ENCODE measurements at places on chromosomes 7 and 10. TPM values are rescaled to one million over a fixed set of nuclear protein-coding genes. Genes with fewer than 3 reads are reported as not detected.
A peak's percentile ranks its signal among the peaks of the same experiment; 100 is the strongest.

- no peak for DNase-seq
Observed at GRCh38 chr7:145986248-145986874, 130.2 kb upstream of the CNTNAP2 start.

The ELN gene
- total RNA-seq, result 33.2 TPM

- DNase-seq, result no peak
Observed at GRCh38 chr10:65787571-65787970, 1138.3 kb upstream of the LRRTM3 start.

- DNase-seq, result no peak
Observed at GRCh38 chr10:19983880-19984565, 167.8 kb downstream of the PLXDC2 start.

GRCh38 chr10:113639966-113640365 is 23.9 kb downstream of the NRAP start:
- DNase-seq, result no peak

The TLL2 gene
- 2.2 TPM for total RNA-seq

- DNase-seq, result peak; percentile 7
Observed at GRCh38 chr10:124288486-124288885, 130.2 kb downstream of the OAT start.

The LIPJ gene
- not detected for total RNA-seq

GRCh38 chr10:69049566-69049961 is 38.3 kb upstream of the SRGN start:
- DNase-seq, result no peak
